ENCODE measurements at places on chromosomes 12 and 14.

- no peak for DNase-seq
These were observed 12.6 kb downstream of the KCNK10 start for GRCh38 chr14:88310449-88310848.

GRCh38 chr14:100303925-100304324 is 2.3 kb downstream of the SLC25A29 start:
- no peak for DNase-seq

DNA sequence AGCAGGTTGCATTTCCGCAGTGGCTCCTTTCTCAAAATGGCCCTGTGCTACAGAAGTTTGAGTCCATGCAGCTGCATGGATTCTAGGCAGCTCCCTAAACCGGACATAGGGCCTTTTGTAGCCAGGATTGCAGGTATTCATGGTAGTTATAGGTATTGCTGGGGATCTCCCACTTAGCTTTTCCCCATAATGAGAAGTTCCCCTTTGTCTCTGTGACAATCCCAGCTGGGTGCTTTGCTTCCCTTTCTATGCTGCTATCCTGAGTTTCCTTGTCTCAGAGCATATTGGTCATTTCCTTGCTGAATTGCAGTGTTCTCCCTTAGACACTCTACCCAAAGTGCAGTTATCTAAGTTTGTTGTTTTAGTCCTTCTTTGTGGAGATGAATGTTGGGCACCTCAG is 120.9 kb upstream of the MIS18BP1 start:
- DNase-seq = no peak

GRCh38 chr12:27486961-27487360 is 37.0 kb upstream of the PPFIBP1 start:
- DNase-seq = no peak

GRCh38 chr12:111150360-111150759 is 218.5 kb downstream of the PHETA1 start:
- no peak for DNase-seq

DNA sequence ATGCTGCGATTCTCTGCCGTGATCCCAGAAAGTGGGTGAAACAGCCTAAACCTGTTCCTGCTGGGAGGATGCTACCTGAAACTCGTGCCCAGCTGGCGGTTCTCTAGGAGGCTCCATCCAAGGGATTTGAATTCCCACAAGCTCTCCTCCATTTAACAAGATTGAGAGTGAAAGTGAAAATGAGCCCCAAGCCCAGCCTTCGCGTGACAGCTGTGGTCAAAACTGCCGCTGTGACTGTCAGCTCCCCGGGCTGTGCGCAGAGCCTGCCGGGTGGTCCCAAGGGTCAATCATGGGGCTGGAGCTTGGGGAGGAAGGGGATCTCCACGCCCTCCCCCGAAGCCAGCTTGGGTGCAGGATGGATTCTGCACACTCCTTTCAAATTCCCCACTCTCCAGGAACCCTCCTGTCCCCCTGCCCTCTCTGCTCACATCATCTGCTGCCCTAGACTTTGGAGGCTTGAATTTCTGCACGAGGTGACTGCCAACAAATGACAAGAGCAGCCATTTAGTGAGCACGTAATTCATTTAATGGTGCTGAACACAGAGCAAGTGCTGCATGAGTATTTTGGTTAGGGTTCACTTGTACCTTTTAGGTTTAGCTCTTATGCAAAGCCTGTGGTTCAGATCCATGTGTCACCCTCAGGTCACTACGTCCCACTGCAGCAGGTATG is 5.3 kb downstream of the ASB2 start:
- DNase-seq = peak; percentile 55

- peak; percentile 48 for DNase-seq
These were observed 7.4 kb downstream of the CDKN1B start for GRCh38 chr12:12724421-12725085.

GRCh38 chr14:50600849-50601248 is 40.9 kb downstream of the ATL1 start:
- no peak for DNase-seq

DNA sequence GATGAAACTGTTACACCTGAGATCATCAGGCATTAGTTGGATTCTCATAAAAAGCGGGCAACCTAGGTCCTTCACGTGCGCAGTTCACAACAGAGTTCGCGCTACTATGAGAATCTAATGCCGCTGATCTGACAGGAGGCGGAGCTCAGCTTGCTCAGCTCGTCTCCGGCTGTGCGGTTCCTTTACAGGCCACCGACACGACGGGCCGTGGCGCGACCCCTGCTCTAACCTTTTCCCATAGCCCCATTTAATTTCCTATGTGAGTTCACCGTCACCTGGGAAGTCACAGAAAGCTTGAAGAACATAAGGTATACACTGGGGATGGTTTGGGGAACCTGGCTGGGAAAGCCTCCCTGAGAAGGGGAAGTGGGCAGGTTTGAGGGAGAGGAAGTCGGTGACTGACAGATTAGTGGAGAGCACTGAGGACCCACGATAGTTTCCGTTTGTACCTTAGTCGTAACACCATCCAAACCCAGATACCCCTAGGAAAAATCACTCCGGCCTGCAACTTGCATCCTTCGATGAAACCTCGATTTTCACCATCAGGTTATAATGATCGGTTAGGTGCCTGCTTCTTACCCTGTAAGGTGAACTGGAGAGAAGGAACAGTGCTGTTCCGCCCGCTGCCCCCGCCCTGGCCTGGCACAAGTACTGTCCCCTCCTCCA is 2.8 kb upstream of the AAAS start:
- peak; percentile 49 for DNase-seq

DNA sequence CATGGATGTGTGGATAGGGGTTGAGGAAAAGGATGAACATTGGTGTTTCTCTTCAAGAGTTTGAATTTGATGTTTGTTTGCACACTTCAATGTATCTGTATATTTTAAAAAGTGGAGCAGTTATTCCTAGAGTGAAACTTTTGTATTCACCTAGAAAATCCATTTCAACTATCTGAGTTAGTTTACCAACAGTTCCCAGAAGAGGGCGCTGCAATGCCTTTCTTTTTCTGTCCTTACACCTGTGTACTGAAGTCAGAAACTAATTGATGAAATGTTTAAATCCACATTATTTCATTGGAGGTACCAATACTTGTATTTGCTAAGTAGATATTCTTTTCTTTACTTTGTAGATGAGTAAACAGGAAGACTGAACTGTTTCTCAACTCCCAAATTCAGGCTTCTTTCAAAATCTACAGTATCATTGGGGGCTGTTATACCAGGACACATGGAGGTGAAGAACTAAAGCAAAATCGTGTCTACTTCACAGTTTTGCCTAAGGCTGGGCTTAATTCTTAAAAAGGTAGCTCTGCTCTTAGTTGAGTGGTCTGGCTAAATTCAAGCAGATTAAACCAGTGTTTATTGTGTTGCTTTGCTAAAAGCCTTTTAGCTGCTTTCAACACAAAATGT is 26.6 kb upstream of the KLRB1 start:
- DNase-seq = peak; percentile 44

DNA sequence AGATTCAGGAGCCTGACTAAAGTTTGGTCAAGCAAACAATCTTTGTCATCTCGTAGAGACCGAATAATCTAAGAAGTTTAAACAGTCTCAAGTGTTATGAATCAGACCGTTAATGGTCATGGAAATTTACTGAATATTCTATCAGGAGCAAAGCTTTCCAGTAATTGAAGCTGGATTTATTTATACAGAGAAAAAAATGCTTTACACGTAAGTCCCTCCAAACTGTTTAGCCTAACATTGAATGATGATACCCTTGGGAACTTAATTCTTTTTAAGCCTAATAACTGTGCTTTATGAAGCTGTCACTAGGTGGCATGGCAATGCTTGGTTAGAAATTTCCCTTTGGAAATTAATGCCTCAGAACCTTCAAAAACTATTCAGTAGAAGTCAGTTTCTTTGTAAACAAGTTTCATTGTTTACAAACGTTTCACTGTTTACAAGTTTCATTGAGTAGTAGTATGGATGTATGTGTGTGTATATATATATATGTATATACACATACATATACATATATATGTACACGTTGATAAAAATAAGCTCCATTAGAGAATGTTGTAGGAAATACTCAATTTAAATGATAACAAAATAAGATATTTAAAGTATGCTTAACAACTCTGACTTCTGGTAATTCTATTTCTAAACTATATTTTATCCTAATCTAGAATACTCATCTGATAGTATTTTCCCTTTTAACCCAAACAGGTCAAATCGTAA is 32.1 kb downstream of the DEPDC4 start:
- DNase-seq = peak; percentile 41

- DNase-seq = peak; percentile 65
These were observed 12.4 kb upstream of the ITGB7 start for GRCh38 chr12:53219292-53219955.

GRCh38 chr12:114812858-114813761 is 129.1 kb upstream of the TBX3 start:
- peak; percentile 46 for DNase-seq

- DNase-seq = peak; percentile 5
These were observed 22.3 kb downstream of the MSRB3 start for GRCh38 chr12:65300679-65301349.

GRCh38 chr12:4909734-4910501 is at the start of gene KCNA1:
Gene KCNA1, plus strand, starts transcription at chr12:4909905. Its CDS starts 1,474 bp downstream, at chr12:4911379.
- no peak for DNase-seq

DNA sequence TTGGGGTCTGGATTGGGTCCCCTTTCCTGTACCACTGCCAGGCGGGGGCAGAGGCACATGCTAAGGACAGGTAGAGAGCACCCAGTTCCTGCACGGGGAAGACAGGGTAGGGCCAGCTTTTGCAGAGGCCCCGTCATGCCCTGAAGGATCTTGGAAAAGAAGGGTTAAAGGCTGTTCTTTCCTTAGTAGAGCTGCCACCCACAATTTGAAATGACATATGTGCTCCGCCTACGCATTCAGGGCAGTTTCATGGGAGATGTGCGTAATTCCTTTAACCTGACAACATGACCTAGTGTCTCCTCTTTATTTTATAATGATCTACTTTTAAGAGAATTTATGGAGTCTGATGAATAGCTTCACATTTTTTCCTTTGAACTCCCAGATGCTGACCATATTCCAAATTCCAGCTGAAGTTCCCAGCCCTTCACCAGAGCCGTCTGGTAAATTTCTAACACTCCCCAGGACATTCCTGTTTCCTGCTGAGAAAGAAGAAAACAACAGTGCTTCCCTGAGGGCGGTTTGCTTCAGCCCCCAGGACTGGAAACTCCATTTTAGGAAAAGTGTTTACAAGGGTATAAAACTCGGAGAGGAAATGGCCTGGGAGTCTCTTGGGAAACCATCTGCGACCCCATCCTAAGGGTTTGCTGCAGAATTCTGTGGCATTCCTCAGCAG is 58.9 kb upstream of the PLEKHG3 start:
- DNase-seq = peak; percentile 74

GRCh38 chr12:114272071-114272470 is 133.9 kb downstream of the TBX5 start:
- no peak for DNase-seq

DNA sequence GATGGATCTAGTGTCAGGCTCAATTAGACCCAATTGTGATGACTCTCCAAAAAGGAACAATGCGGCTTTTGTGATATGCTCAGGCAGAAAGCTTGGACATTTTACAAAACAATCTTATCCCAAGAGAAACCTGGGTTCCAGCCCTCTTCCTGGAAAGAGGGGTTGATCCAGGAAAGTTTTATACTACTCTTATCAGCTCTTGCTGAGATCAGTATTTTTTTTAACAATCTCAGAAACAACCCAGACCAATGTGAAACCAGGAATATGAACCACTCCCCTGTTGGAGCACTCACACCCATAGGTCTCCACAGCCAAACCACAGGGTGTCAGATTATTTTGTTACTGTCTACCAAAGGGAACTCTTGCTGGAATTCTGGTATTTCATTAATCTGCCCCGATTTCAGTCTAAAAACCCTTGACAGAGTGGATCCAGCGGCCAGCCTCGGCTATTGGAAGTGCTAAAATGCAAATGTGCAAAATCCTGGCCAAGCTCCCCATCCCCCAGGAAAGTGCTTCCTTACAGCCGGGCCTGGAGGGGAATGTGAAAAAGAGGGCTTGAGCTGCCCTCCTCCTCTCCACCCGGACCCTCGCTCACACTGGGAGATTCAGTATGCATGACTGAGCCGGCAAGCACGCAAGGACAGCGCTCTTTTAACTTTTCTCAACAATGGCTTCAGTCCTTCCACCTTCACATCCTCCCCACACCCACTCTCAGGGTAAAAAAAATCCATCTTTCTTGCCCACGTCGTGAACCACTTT is 4.0 kb downstream of the FBXL14 start:
- DNase-seq = no peak

DNA sequence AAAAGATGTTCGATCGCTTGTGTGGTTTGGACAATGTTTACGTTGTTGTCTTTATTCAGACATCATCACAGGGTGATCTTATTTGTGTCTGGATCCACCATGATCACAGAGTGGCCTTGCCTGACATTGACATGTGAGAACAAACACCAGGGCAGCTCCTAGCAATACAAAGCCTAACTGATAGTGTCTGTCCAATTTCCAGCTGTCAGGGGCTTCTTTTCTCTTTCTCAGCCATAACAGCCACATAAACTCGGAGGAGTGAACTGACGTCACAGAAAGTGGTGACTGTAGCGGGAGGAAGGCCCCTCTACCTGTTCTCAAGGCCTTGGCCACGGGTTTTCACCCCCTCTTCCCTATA is 5.8 kb upstream of the SLC6A13 start:
- no peak for DNase-seq

DNA sequence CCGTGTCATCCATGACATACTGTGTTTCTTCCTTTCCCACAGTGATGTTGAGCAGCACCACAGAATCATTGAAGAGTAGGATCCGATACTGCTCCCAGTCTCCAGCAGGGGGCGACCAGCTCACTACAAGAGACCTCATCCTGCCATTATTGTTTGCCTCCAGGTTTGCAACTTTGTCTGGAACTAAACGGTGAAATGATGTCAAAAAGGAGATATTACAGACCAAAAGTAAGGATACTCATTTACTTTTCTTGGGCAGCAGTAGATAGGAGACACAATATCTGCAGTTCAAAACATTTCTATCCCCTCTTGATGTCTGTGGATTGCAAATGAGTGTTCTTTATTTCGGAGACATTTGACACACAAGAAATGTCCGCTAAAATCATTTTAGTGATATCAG is 47.2 kb downstream of the PTPRB start:
- peak; percentile 51 for DNase-seq

DNA sequence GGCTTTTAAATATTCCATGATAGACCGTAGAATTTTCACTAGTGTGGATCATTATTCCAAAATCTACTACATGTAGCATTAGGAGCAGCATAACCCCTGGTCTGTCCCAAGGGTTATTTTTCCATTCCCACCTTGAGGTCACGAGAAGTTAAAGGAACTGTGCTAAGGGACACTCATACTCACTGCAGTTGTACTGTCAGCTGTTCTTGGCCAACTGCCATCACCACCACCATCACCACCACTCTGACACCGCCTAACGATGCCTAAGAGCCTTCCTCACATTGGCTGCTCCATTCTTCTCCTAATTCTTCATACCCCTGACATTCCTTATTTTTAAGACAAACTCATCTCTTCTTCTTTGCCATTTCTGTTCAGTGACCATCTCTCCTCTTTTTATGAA is 13.4 kb upstream of the PTGDR start:
- no peak for DNase-seq

- no peak for DNase-seq
These were observed 16.3 kb downstream of the MARK3 start for GRCh38 chr14:103401223-103402214.

GRCh38 chr12:129103231-129103630 is 250.0 kb downstream of the GLT1D1 start:
- no peak for DNase-seq

GRCh38 chr12:61999311-61999710 is 260.9 kb upstream of the USP15 start:
- DNase-seq = no peak

GRCh38 chr12:49092086-49092815 is 2.4 kb downstream of the DHH start:
- peak; percentile 77 for DNase-seq

GRCh38 chr12:88650715-88651114 is 70.4 kb upstream of the KITLG start:
- DNase-seq = no peak

- no peak for DNase-seq
These were observed 12.8 kb downstream of the PSMA6 start for GRCh38 chr14:35304812-35305462.

Data from SW480 (cell line).